Activated naive CD4-positive, alpha-beta T cell (primary cell): ENCODE measurements at places on chromosomes 11 and 22.

- no peak for DNase-seq
Observed at GRCh38 chr11:106565326-106565725, 452.9 kb downstream of the GUCY1A2 start.

GRCh38 chr11:129836979-129837378, 21.3 kb downstream of the TMEM45B start:
- DNase-seq, result no peak

GRCh38 chr11:73429121-73429750, 53.0 kb downstream of the RELT start:
- DNase-seq, result no peak

- no peak for DNase-seq
Observed at GRCh38 chr22:43088627-43088983, 586 bp downstream of the TTLL1 start.

GRCh38 chr11:123235656-123236261, 40.7 kb upstream of the CLMP start:
- no peak for DNase-seq
